ENCODE measurements at places on chromosomes 3 and 15. TPM values are rescaled to one million over a fixed set of nuclear protein-coding genes. Genes with fewer than 3 reads are reported as not detected.

Gene CACNA1D
- total RNA-seq, result not detected

Gene FSD2
- not detected for total RNA-seq

Gene ITGB5
- 332 TPM for total RNA-seq

Gene XIRP1
- total RNA-seq, result 0.02 TPM

Gene RNF111
- total RNA-seq, result 29.4 TPM

Gene FBXW12
- total RNA-seq, result not detected

Gene TERB2
- not detected for total RNA-seq

Gene REC114
- total RNA-seq, result not detected

Gene CD276
- 86.5 TPM for total RNA-seq

Gene SNAPC5
- 21.6 TPM for total RNA-seq

Gene ZNF717
- total RNA-seq, result 4.0 TPM

Gene AADACL2
- not detected for total RNA-seq

Gene PSMD6
- 98.1 TPM for total RNA-seq

Gene ZNF502
- total RNA-seq, result 0.09 TPM

Gene SMAD3
- 50.6 TPM for total RNA-seq

Gene CPN2
- 0.35 TPM for total RNA-seq

Gene KIF7
- total RNA-seq, result 26.1 TPM

Gene GRK7
- total RNA-seq, result not detected
